ENCODE measurements at places on chromosomes 12 and 14.

DNA sequence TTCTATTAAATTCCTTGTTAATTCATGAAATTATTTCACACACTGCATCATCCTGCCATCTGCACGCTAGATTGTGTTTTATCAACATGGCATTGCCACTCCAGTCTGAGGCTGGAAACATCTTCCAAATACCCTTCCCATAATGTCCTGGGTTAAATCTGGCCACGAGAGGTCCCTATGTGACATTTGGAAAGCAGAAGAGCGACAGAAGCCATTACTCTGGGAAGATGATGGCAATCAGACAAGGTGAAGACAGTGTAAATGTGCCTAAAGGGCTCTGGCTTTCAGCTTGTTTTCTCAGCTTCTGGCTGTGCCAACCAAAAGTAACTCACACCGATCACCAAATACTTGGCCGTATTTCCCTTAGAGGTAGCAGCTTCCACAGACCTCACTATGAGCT lies 144.8 kb downstream of the CAPZA3 start:
- DNase-seq = no peak

- no peak for DNase-seq
Observed at GRCh38 chr14:103870891-103871595, 23.7 kb upstream of the PPP1R13B start.

- no peak for DNase-seq
Observed at GRCh38 chr14:31843361-31844091, 233.6 kb upstream of the ARHGAP5 start.

DNA sequence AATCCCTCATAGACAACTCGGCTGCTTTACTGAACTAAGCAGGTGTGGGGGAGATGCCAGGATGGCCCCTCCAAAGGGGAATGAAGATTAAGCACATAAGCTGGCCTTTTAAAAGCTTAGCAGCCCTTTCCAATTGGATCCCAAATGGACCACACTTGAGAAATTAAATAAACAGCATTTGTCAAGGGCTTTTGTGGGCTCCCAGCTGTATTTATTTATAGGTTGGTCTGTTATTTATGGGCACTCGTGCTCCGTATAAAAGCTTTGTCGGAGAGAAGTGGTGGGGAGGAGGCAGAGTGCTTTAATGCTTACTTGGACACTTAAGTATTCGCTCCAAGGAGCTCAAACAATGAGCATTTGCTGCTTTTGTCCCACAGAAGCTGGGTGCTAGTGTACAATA lies 580.2 kb downstream of the MED13L start:
- DNase-seq = no peak

GRCh38 chr14:43914041-43914693 lies 592.9 kb downstream of the FSCB start:
- DNase-seq = no peak

- no peak for DNase-seq
Observed at GRCh38 chr14:104211215-104211614, 72.8 kb downstream of the KIF26A start.

DNA sequence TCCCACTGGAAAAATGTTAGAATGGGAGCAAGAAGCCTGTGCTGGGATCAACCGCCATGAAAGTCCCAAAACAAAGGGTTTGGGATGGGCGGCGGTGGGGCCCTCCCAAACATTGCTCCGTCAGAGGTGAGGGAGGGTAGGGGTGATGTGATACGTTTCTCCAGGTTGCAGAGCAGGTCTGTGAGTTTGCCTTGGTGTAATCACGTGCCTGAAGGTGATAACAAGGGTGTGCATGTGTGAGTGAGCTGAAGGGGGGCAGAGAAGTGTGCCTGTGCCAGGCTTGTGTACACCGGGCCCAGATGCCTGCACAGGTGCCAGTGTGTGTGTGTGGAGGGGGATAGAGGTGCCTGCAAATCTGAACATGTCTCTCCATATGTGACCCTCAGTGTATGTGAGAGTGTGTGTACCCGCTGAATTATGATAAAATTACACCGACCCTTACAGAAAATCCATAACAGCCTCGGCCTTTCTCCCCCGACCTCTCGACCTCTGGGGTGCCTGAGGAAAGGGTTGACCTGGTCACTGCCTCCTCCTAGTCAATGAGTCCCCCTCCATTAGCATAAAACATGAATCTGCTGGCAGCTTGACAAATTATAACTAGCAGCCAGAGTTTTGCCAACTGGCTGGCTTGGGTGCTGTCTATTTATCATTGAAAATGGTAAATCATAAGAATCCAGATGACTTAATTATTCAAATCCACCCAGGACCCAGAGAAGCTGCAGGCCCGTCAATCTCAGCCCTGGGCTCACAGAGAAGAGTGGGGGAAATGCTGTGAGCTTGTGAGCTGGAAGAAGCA lies 55.6 kb downstream of the SMUG1 start:
- DNase-seq = no peak

DNA sequence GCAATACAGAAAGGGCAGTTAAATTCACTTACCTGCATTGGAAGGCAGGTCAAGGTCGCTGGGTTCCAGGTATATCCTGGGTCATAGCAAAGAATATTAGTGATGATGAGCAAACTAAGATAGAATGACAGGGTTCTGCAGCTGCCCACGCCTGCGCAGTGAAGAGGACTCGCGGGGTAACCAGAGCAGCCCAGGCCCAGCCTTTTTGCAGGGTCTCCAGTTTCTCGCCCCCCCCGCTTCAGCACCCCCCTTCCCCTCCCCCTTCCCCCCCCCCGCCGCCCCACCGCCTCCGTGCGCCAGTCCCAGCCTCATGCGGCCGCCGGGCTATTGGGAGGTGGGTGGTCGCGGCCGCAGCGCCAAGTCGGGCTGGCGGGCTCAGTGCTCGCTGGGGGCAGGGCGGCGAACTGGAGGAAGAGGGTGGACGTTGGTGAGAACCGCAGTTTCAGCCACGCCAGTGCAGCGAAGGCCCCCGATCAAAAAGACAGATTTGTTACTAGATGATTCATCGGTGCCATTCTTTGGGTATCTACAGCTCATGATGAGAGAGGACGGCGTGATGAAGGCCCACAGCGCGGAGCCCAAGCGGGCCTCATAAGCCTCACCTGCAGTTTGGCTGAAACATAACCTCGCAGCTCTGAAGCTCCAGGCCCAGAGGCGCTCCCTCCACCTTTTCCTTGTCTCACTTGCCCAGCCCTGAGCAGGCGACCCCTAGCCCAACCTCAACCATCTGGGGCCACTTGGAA lies 20.2 kb downstream of the SLC2A3 start:
- peak; percentile 24 for DNase-seq

DNA sequence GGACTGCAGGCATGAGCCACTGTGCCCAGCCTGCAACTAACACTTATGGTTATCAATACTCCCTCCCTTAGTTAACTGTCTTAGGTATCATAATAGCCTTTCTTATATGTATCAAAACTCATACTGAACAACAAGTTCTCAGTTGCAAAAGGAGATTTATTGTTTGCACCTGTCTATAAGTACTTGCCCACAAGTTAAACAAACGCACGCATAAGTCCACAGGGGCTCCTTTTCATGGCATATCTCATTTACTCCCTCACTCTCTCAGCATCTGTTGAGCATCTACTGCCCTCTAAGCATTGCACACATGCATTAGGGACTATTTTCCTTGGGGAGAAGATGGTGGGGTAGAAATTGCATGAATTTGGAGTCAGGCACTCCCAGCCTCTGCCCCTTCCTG lies 46.7 kb upstream of the CORO1C start:
- DNase-seq = no peak

GRCh38 chr12:96187956-96188355 lies 6.2 kb upstream of the ELK3 start:
- DNase-seq = no peak

- no peak for DNase-seq
Observed at GRCh38 chr12:18313306-18313705, 52.0 kb downstream of the PIK3C2G start.

- no peak for DNase-seq
Observed at GRCh38 chr14:104688505-104689108, 811 bp upstream of the INF2 start.

- DNase-seq = no peak
Observed at GRCh38 chr12:114287821-114288525, 118.0 kb downstream of the TBX5 start.

DNA sequence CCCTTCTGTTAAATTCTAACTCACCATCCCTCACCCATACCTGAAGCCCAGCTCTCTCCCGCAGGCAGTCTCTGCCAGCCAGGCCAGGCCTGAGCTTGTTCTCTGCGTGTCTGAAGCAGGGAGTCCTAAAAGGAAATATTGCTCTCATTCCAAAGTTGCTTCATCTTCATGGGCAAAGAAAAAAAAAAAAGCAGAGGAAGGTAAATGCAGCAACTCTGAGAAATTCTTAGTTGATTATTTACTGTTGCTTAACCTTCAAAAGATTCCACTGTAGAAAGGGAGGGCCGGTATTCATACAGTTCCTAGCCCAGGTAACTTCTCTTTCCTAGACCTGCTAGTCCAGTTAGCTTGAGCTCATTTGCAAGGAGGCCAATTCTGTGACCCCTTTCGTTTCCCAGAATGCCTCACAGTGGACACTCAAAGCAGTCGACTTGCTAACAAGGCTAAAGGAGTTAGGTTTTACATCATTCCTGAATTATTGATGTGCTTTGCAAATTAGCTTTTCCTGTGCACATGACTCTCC lies 193.5 kb upstream of the EEA1 start:
- no peak for DNase-seq

GRCh38 chr14:92890830-92891588 lies 31.9 kb upstream of the CHGA start:
- no peak for DNase-seq

- no peak for DNase-seq
Observed at GRCh38 chr14:76998910-76999309, 29.6 kb downstream of the IRF2BPL start.

- no peak for DNase-seq
Observed at GRCh38 chr12:98908866-98909265, 263.8 kb downstream of the APAF1 start.

GRCh38 chr14:35281341-35281740 lies 10.8 kb upstream of the PSMA6 start:
- no peak for DNase-seq

- DNase-seq = peak; percentile 52
Observed at GRCh38 chr14:64645220-64645892, 58.9 kb upstream of the PLEKHG3 start.

DNA sequence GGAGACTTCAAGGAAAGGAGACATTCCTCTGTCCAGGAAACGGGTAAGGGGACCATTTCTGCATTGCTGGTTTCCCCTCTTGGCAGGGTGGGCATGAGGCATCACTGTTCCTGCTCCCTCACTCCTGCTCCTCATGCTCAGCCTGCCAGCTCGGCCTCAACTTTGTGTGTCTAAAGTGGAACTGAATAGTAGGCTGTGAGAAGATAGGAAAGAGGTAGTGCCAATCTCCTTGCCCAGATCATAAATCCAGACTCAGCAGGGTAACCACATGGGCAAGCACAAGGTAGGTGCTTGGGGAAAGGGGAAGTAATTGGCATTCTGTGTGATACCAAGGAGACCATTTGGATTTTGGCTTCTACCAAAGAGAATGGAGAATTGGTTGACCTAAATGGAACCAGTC lies 2.6 kb downstream of the LTB4R start:
- DNase-seq = no peak

DNA sequence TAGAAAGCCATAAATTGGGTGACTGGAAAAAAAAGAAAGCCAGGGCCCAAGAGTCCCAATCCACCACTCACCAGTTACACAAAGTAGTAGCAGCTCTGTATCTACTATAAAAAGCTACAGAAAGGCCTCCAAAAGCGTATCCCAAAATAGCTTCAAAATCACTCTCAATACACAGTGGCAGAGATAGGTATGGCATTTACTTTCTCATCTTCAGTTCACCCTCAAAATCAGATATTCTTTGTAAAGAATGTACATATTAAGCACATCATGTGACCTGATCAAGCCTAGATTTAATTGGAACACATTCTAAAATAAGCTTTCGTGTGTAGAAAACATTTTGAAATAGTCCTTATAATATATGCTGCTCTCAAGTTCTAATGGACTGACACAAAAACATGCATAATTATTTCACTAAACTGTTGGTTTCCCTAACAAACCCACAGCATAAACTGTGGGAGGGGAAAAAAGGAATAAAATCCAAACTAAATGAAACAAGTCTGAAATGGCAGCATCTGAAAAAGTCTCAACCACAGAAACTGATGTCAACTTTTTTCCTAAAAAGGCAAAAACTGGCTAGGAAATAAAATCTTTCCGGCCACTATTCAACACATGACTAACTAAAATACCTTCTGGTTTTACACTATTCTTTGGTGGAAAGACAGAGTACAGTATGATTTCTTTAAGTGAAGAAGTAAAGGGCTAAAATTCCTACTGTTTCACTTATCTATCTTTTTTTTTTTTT lies 25.9 kb downstream of the UBE2N start:
- no peak for DNase-seq

GRCh38 chr12:41992022-41992421 lies 152.7 kb downstream of the GXYLT1 start:
- DNase-seq = no peak

DNA sequence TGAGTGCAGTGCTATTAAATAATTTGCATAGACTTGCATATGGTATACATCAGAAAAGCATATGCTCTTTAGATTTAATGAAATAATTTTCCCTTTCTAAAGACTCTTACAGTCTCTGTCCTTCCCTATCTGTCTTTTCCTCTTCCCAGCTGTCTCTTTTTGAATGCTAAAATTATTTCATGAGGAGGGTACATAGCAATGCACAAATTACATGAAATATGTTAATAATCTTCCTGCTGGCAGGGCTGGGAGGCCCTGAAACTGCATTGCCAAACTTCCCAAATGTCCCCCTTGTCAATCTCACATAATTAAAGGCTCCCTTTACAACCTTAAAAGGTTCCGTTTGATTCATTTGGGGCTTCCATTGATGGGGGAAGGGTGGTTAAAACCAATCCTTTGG lies 22.2 kb downstream of the LLPH start:
- DNase-seq = no peak

GRCh38 chr12:121792607-121793439 lies 665 bp downstream of the RHOF start:
- no peak for DNase-seq

DNA sequence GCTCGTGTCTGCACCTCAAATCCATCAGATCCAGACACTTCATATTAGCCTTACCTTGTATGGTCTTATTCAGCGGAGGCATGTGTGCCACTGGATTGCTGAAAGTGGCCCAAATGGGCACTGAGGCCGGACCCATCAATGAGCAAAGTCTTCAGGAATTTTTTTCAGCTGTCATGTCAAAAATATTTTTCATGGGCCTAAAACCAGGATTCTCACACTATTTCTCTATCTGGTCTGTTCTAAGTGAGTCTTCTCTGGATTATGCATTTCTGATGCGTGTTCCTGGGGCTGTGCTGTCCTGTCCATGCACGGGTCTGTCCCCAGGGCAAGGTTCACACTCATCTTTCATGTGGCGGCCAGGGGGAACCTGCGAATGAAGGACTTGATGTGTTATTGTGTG lies 94.6 kb downstream of the KCNA5 start:
- DNase-seq = no peak

GRCh38 chr12:108620236-108620879 lies 13.3 kb downstream of the SELPLG start:
- DNase-seq = no peak
